ENCODE measurements at places on chromosomes 1 and 21.

DNA sequence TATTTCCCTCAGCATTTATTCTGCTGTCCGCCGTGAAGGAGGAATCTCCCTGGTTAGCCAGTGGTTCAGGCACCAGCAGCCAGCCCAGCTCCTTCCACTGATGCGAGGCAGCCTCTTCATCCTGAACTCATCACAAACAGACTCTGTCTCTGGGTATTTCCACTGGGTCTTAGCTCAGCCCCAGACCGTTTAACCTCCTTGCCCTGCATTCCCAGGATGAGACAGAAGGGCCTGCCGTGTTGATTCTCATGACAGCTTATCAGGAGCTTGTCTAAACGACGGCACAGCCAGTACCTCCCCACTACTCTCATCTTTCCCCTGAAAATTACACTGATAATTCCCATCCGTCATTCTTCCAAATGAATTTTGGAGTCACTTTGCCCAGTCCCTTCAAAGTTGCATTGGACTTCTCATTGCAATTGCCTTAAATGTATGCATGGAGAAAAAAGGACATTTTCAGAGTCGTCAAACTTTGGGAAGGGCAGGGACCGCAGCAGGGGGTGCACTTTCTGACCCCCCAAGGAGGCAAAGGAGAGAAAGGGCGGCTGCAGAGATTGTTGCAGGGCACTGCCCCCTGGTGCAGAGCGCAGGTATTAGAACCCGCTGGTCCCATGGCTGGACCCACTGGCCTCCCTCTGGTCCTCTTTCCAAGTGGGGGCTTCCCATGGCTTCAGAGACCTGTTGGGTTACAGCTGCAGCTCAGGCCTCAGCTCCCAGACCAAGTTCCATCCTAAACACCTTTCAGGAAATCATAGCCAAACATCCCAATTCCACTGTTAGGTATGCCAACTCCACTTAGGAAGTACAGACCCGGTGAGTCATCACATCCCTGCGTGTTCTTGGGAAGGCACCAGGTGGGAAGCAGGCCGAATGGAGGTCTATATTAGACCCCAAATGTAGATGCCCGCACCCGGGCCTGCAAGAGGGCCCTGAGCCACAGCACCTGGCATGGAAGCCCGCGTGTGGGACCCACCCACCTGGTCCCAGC lies 3.7 kb upstream of the MEGF6 start:
- no peak for DNase-seq

- DNase-seq: no peak
Observed at GRCh38 chr1:215890438-215890837, 323.3 kb downstream of the KCTD3 start.

DNA sequence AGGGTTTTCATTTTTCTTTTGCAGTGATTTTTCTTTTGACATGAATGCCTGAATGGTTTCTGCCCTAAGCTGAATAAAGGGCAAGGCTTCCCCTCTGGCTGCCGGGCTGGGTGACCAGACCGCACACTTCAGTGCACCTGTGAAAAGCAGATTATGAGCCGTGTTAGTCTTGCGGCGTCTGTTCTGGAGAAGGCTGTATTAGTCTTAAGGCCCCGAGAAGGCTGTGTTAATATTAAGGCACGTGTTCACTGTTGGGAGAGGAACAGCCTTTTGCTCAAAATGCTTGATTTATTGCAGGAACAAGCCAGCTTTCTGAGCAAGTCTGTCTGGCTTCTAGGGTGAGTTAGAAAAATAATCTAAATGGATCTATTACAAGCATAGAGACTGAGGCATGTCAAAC lies 54.7 kb upstream of the DNAH14 start:
- DNase-seq: no peak

- no peak for DNase-seq
Observed at GRCh38 chr1:221683681-221684080, 58.2 kb downstream of the DUSP10 start.

GRCh38 chr21:26570203-26570602 lies 2.9 kb downstream of the CYYR1 start:
- DNase-seq: no peak

GRCh38 chr21:34018185-34018584 lies 55.2 kb upstream of the MRPS6 start:
- no peak for DNase-seq

- DNase-seq: no peak
Observed at GRCh38 chr1:152919071-152919470, 10.7 kb downstream of the IVL start.

DNA sequence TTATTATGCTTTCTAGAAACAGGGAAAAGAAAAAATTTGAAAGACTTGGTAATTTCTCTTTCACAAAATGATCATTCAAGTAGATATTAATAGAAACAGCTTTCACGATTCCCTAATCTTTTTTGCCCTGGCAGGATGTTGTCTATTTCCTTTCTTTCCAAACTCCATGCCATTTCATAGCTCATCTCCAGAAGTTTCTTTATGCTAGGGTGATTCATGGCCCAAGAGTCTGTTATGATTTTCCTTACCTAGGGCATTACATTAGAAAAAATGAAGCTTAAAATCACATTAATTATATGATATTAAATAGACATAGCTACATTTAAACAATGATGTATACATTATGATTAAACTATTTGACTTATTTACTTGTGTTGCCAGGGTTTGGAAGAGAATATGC lies 762.1 kb downstream of the LTN1 start:
- DNase-seq: no peak

- DNase-seq: no peak
Observed at GRCh38 chr1:66413838-66414175, 120.1 kb upstream of the SGIP1 start.

GRCh38 chr1:84225646-84226045 lies 75.9 kb upstream of the SAMD13 start:
- DNase-seq: no peak

DNA sequence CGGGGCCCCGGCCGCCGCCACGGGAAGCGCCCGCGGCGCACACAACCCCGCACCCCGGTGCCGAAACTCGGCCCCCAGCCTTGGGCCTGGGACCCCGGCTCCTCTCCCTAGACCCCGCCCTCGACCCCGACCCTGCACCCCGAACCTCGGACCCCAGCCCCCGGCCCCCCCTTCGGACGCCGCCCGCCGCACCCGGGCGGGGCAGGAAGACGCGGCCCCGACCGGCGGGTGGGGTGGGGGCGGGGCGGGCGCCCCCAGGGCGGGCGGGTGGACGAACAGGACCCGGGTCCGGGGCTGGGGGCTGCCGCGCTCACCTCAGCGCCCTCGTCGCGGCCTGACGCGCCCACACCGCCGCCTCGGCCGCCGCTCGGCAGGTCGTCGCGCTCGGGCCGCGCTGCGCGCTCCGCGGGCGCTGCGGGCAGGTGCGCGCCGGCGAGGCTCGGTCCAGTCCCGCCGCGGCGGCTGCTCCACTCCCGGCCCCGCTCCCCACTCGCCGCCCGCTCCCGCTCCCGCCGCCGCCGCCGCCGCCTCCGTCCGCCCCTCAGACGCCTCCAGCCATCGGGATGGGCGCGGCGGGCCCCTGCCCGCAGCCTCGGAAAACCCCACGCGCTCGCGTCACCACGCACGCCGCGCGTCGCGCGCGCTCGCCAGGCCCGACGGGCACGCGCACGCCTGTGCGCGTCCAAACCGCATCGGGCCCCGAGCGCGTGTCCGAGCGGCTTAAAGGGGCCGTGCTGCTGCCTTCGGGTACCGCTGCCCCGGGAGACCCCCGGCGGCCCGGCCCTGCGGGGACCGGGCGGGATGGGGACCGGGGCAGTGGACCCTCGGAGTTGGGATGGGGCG lies at the start of gene GNB1:
TSS of gene GNB1 (minus strand) at position 582 of the 843 bp plus-strand sequence. CDS start 65,634 bp downstream, outside the sequence.
- no peak for DNase-seq

GRCh38 chr1:206030714-206031113 lies 7.0 kb upstream of the CTSE start:
- DNase-seq: peak; percentile 70

GRCh38 chr1:170768929-170769328 lies 105.0 kb downstream of the PRRX1 start:
- no peak for DNase-seq

DNA sequence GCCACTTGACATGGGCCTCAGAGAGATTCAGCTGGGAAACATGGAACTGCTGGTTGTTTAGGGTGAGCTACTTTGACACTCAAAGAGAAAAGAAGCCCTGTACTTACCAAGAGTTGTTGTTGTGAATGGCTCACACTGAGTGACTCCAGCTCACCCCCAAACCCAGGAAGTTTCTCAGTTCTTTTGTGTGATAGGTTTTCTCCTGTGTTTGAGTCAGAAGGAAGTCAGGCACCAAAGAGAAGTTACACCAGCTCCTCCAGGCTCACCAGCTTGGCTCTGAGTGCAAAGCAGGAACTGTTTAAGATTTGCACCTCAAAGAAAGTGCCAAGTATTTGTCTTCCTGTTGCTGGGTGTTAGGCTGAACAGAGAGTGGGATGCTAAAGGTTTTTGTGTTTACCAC lies 111.2 kb upstream of the PROX1 start:
- DNase-seq: no peak

DNA sequence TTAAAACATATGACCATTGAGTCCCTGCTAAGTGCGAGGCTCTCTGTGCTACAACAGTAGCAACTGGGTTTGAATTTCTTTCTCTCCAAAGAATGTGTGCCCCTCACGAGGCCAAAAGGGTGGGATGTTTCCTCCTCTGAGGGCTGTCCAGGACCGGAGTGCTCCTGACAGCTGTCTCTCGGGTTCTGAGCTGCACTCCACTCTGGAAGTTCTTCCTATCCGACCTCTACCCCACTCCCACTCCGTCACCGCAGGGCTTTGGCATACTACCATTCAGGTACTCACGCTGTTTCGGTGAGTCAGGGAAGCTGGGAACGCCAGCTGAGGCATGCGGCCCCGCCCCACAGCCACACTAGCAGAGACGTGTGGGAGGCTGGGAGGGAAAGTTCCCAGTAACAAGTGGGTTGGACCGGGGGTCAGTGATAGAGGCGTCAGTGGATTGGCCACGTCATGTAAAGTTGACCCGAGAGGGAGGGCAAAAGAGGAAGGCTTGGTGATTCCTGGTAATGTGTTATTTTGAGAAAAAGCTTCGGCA lies 705 bp upstream of the SLC50A1 start:
- no peak for DNase-seq

DNA sequence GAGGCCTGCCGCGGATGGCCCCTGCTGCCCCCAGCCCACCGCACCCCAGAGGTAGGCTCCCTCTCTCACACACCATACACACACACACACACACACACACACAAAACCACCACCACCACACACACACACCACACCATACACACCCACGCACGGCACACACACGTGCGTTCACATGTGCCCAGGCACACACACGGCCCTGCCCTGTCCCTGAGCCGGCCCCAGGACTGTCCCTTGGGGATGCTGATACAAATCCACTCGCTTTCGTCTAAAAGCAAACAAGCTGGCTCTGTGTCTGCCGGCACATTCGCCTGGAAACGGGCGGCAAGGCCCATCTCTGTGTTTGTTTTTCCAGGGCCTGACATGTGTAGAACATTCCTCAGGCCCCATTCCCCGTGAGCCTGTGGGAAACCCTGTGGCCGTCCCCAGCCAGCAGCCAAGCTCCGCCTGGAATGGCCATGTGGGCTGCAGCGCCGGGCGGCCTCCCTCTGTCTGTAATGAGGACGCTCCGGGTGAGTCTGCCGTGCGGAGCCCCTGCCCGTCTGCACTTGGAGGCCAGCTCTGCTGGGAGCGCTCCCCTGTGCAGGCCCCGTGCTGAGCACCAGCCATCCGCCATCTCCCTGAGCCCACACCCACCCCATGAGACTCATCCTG lies 67.4 kb downstream of the DMRTB1 start:
- no peak for DNase-seq

DNA sequence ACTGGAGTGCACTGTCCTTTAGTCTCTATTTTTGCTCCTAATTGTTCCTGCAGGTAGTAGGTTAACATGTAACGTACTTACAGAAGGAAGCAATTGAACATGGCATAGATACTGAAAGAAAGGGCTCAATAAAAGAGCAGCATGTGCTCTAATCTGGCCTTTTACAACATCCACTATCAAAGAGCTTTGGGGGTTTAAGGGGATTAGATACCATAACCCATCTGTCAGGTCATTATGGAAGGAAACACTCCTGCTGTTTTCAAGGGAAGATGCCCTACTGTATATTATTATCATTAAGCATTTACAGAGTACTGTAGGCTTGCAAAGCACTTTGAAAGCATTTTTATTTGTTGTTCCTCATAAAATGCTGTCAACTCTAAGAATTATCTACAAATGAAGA lies 152.8 kb downstream of the TTLL7 start:
- DNase-seq: no peak

- no peak for DNase-seq
Observed at GRCh38 chr1:36093226-36093625, 4.5 kb downstream of the ADPRS start.

- DNase-seq: no peak
Observed at GRCh38 chr1:169814265-169814664, 19.6 kb upstream of the METTL18 start.

DNA sequence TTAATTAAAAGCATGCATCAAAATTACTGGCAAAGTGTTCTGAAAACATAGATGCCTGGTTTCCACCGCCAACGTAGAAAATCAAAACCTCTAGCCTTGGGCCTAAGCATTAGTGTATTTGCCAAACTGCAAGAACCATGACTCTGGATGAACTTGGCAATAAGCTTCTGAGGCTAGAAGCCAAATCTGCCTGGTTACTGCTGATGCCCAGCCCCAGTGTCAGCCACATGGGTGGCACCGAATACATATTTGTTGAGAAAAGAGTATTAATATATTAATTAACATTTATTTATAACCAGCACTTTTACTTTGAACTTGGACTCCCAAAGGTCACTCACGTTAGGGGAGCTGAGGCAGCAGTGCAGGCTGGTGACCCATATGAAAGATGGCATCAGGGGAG lies 140.6 kb upstream of the HMGB4 start:
- no peak for DNase-seq

DNA sequence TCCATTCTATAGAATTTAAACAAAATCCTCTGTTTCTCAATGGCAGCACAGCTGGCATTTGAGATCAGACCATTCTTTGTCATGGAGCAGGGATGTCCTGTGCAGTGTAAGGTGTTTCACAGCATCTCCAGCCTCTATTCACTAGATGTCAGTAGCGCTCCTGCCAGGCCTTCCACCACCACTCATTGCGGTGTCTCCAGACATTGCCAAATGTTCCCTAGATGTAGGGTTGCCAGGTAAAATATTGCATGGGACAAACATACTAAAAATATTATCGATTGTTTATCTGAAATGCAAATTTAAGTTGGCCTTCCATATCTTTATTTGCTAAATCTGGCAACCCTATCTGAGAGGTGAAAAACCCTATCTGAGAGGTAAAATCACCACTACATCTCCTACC lies 11.7 kb downstream of the ITLN2 start:
- DNase-seq: no peak

- DNase-seq: no peak
Observed at GRCh38 chr1:70537788-70538187, 126.7 kb downstream of the CTH start.

- DNase-seq: no peak
Observed at GRCh38 chr1:171218661-171219060, 29.6 kb upstream of the FMO1 start.

- no peak for DNase-seq
Observed at GRCh38 chr1:30198795-30199403, 524.5 kb downstream of the MATN1 start.

GRCh38 chr1:195934817-195935553 lies 673.3 kb downstream of the KCNT2 start:
- no peak for DNase-seq

- DNase-seq: no peak
Observed at GRCh38 chr1:31782421-31783410, 18.6 kb upstream of the ADGRB2 start.

Measured in iPS DF 19.7 (cell line).